ENCODE measurements at places on chromosomes 13 and 19. TPM values are rescaled to one million over a fixed set of nuclear protein-coding genes. Genes with fewer than 3 reads are reported as not detected.

GRCh38 chr13:106117035-106117434 is 418.4 kb downstream of the EFNB2 start:
- no peak for DNase-seq

DNA sequence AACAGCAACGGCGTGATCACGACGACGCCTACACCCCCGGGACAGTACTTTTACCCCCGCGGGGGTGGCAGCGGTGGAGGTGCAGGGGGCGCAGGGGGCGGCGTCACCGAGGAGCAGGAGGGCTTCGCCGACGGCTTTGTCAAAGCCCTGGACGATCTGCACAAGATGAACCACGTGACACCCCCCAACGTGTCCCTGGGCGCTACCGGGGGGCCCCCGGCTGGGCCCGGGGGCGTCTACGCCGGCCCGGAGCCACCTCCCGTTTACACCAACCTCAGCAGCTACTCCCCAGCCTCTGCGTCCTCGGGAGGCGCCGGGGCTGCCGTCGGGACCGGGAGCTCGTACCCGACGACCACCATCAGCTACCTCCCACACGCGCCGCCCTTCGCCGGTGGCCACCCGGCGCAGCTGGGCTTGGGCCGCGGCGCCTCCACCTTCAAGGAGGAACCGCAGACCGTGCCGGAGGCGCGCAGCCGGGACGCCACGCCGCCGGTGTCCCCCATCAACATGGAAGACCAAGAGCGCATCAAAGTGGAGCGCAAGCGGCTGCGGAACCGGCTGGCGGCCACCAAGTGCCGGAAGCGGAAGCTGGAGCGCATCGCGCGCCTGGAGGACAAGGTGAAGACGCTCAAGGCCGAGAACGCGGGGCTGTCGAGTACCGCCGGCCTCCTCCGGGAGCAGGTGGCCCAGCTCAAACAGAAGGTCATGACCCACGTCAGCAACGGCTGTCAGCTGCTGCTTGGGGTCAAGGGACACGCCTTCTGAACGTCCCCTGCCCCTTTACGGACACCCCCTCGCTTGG is 966 bp downstream of the JUNB start:
- no peak for DNase-seq

- no peak for DNase-seq
Observed at GRCh38 chr13:27712421-27712820, 79.9 kb upstream of the GSX1 start.

GRCh38 chr13:56299650-56300049 is 841.1 kb upstream of the PRR20A start:
- DNase-seq: no peak

C19orf18 gene
- total RNA-seq: 1.7 TPM

RFXAP gene
- 2.2 TPM for total RNA-seq

PLIN5 gene
- total RNA-seq: 43.6 TPM

ZNF100 gene
- total RNA-seq: 2.2 TPM

ZBTB7A gene
- total RNA-seq: 50.0 TPM

SIGLECL1 gene
- total RNA-seq: not detected

OR10H1 gene
- not detected for total RNA-seq

Measured in right atrium auricular region (tissue), 2 donors.